NCI-H1105 (cell line): ENCODE measurements at places on chromosomes 16 and 17.

- DNase-seq = no peak
Observed at GRCh38 chr16:51545951-51546350, 394.9 kb upstream of the SALL1 start.

DNA sequence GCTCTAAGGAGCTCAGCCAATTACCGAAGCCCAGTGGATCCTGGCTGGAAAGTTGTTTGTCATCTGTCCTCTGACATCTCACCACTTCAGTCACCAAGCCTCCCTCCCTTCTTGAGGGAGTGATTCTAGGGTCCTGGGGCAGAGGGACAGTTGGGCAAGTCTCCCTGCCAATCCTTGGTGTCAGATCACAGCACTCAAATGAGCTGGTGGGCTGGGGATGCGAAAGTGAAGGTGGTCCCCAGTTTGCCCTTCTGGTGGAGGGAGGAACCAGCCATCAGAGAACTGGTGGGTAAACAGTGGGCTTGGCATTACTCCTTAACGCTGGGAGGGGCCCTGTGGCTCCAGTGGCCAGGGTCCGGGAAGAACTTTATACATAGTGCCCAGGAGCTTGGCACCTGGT lies 4.4 kb upstream of the CALB2 start:
- no peak for DNase-seq

DNA sequence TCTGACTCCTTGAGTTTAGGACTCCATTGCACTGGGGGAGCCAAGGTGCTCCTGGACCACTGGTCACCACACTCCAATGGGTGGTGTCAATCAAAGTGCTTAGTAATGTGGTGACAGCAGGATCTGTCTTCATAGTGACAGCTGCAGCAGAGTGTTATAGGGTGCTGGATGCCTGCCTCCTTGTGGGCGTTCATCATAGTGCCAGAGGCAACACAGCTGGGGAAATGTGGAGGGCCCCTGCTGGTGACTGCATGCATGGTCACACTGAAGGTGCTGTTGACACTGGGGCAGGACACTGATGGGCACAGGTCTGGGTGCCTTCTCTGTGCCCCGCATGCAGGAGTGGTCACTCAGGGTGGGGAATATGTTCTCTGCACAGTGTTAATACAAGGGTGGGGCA lies 177.5 kb upstream of the CDH8 start:
- no peak for DNase-seq

- DNase-seq = peak; percentile 38
Observed at GRCh38 chr17:53353919-53354351, 468.8 kb upstream of the KIF2B start.

GRCh38 chr17:47980541-47980940 lies 9.6 kb downstream of the CDK5RAP3 start:
- no peak for DNase-seq

DNA sequence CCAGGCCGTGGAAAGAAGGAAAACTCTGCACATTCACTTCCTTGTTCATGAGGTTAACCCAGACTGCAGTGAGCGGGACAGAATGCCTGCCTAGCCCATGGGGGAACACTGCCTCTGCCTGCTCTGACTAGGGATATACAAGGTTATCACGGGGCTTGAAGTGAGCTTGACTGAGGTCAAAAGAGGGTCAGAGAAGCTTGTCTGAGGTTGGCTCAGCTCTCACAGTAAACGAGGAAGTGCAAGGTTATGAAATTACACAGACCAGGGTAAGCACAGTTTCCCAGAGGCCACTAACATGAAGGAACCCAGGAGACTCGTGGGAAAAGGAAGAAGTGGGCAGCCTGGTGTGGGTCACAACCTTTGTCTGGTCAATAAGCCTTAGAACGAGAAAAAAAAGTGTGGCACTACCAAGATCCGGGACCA lies 28.7 kb downstream of the HIC1 start:
- no peak for DNase-seq

DNA sequence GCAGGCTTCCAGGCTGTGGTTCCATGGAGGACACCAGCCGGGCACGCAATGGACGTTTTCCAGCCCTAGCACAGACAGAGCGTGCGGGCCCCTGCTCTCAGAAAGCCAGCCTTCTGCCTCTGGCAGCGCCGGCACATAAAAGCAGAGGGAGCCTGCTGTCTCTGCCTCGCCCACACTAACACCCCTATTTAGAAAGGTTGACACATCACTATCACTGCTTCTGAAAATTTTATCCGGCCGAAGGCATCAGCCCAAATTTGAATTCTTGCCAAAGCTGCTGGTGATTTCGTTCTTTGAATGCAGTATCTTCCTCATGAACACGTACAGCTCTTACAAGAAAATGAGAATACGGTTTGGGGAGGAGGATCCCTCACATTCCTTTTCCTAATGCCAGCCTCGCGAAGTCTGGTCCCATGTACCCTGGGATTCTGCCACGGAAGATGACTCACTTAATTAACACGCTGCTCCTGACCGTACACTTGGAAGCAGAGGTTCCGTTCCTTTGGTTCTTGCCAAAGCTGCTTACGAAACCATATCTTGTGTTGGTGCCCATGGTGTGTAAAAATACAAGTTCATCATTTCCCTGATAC lies 1.3 kb upstream of the RAB11FIP3 start:
- no peak for DNase-seq

DNA sequence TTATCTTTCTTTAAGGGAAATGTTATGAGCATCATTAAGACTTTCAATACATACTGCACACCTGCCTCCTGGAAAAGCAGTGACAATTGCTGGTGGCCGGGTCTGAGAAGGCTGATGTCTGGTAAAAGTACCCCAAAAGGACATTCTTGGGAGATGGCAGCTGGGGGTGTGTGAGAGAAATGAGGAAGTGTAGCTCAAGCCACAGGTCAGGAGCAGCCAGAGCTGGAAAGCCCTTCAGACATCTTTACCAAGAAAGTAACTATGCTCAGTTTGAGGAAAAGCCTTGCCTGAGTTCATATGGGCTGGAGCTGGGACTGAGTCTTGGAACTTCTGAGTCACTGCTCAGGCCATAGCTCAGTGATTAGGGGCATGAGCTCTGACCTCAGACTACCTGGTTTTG lies 94.7 kb upstream of the N4BP1 start:
- no peak for DNase-seq

GRCh38 chr16:8859913-8860881 lies 8.6 kb downstream of the CARHSP1 start:
- DNase-seq = no peak

- peak; percentile 63 for DNase-seq
Observed at GRCh38 chr16:85484347-85485300, 128.5 kb upstream of the GSE1 start.

DNA sequence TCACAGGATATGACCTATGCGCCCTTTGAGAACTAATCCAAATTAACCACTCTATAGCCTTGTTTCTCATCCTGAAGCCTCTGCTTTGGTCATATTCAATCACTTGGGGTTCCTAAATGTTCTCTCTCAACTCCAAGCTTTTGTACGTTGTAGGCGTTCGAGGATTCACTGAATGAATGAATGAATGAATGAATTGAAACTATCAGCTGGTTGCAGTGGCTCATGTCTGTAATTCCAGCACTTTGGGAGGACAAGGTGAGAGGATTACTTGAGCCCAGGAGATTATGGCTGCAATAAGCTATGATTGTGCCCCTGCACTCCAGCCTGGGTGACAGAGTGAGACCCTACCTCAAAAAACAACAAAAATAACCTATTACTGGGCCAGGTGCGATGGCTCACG lies 5.9 kb upstream of the SUMO2 start:
- DNase-seq = no peak

- DNase-seq = no peak
Observed at GRCh38 chr17:14311981-14312380, 11.1 kb downstream of the HS3ST3B1 start.

DNA sequence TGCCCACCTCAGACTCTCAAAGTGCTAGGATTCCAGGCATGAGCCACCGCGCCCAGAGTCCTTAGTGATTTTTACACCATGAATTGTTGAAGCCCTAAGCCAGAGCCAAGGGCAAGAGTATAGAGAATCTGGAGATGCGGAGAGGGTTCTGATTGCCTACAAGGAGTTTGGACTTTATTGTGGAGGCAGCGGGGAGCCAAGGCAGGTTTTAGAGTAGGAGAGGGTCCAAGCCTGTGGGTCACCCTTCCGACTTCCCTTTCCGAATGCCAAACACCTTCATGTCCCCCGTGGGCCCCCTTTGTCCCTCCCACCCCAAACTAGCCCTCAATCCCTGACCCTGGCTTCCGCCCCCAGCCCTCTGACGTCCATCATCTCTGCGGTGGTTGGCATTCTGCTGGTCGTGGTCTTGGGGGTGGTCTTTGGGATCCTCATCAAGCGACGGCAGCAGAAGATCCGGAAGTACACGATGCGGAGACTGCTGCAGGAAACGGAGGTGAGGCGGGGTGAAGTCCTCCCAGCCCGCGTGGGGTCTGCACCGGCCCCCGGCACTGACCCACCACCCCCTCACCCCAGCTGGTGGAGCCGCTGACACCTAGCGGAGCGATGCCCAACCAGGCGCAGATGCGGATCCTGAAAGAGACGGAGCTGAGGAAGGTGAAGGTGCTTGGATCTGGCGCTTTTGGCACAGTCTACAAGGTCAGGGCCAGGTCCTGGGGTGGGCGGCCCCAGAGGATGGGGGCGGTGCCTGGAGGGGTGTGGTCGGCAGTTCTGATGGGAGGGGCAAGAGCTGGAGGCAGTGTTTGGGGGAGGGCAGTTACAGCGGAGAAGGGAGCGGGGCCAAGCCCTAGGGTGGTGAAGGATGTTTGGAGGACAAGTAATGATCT lies 7.1 kb downstream of the MIEN1 start:
- DNase-seq = no peak

- DNase-seq = no peak
Observed at GRCh38 chr17:27631897-27632725, 1.1 kb downstream of the LGALS9 start.
